ENCODE measurements at places on chromosomes 13 and 19. TPM values are rescaled to one million over a fixed set of nuclear protein-coding genes. Genes with fewer than 3 reads are reported as not detected.

DNA sequence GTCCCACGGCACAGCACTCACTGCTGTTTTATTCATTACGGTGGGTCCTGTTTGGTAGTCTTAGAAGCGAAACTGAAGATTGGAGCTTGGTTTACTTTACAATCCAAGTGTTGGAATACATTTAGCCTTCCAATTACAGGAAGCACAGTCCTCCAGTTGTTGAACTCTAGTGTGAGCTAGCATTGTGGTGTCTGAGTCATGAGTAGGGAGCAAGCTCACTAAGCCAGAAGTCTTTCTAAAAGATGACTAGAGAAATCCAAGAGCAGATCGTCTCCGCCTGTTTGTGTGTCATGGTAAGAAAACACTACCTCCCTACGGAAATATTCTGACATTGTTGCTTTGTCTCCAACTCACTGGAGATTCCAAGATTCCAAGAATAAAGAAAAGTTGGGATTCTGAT, 10.1 kb upstream of the SHISA2 start:
- no peaks in the 10 kb centered on the region for H3K36me3 ChIP-seq
- DNase-seq: no peak
- peaks cover 39% of the 10 kb centered on the region for H3K27me3 ChIP-seq
- H3K4me3 ChIP-seq: no peak overlapping the region
- H3K27ac ChIP-seq: no peak overlapping the region

GRCh38 chr19:21321134-21321533, 8.1 kb downstream of the ZNF708 start:
- peaks cover 12% of the 10 kb centered on the region for H3K36me3 ChIP-seq
- no peak overlapping the region for H3K4me3 ChIP-seq
- no peak for DNase-seq
- H3K4me1 ChIP-seq: peaks cover 60% of the 10 kb centered on the region
- no peaks in the 10 kb centered on the region for H3K27me3 ChIP-seq
- peak overlapping the region; percentile 75 for H3K27ac ChIP-seq

DNA sequence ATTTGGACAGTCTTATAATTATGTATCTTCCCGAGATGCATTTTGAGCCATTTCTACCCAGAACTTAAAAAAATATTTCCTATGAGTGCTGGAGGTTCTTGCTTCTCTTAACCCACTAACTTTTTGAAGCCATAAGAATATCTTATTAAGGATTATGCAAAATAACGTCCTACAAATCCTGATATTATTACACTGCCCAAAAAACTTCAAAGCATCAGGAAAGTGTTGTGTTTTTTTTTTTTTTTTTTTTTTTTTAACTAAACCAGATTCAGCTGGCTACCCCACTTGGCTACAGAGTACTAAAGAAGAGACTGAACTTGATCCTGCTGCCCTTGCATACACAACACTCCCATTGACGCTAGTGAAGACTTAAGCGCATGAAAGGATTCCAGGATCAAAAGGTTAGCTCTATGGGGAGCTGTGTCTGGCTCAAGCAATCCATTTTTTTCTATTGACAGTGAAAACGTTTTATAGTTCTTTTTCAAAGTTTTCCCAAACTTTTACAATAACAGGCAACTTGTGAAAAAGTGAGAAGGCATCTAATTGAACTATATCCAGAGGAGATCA, 141.4 kb downstream of the KCNRG start:
- no peak overlapping the region for H3K4me3 ChIP-seq
- no peak for DNase-seq
- no peak overlapping the region for H3K27ac ChIP-seq
- H3K4me1 ChIP-seq: peaks cover 29% of the 10 kb centered on the region

- no peaks in the 10 kb centered on the region for H3K36me3 ChIP-seq
- H3K27me3 ChIP-seq: no peaks in the 10 kb centered on the region
- peak overlapping the region; percentile 83 for H3K27ac ChIP-seq
Measured at GRCh38 chr19:13207846-13208671, 57.8 kb downstream of the IER2 start.

DNA sequence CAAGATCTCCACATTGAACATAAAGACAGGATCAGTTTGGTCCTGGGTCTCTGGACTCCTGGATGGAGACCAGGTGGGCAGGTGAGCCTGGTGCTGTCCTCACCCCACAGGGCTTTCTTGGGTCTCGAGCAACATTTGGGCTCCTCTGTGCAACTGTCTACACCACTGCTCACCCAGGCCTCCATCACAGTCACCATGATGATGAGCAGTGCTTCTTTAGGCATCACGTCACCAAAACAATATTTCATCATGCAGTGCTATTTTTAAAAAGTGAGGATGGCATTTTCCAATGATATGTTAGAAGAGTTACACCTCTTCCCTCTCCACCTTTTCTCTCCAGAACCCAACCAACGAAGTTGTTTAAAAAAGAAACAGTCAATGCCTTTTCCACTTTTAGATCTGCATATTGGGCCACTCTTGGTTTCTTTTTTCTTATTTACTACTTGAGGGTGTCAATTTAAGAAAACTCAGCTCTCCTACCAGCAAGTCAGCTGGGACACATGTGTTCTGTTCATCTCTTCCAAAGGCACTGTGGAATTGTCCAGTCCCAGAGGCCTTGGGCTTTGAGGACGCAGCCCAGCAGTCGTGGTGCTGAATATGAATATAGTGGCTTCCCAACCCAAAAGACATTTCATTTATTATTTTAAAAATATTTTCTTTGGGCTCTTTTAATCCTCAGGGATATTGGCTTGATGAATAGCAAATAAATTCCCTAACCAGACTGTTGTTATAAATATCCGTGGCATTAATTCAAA, 405.7 kb downstream of the KCNRG start:
- no peaks in the 10 kb centered on the region for H3K36me3 ChIP-seq
- no peak overlapping the region for H3K4me3 ChIP-seq
- no peaks in the 10 kb centered on the region for H3K27me3 ChIP-seq
- peaks cover 61% of the 10 kb centered on the region for H3K4me1 ChIP-seq

- peaks cover 65% of the 10 kb centered on the region for H3K4me1 ChIP-seq
- no peak for DNase-seq
- no peak overlapping the region for H3K27ac ChIP-seq
- no peaks in the 10 kb centered on the region for H3K27me3 ChIP-seq
Measured at GRCh38 chr19:41861846-41862245, 1.8 kb downstream of the RPS19 start.

- no peaks in the 10 kb centered on the region for H3K36me3 ChIP-seq
- peak overlapping the region; percentile 50 for H3K27ac ChIP-seq
- H3K4me3 ChIP-seq: no peak overlapping the region
- H3K27me3 ChIP-seq: no peaks in the 10 kb centered on the region
Measured at GRCh38 chr13:30743319-30744055, 8.1 kb downstream of the ALOX5AP start.

- no peaks in the 10 kb centered on the region for H3K36me3 ChIP-seq
- H3K27ac ChIP-seq: no peak overlapping the region
- H3K4me1 ChIP-seq: no peaks in the 10 kb centered on the region
- H3K27me3 ChIP-seq: no peaks in the 10 kb centered on the region
- no peak for DNase-seq
Measured at GRCh38 chr13:100075700-100076587, 12.9 kb upstream of the PCCA start.

DNA sequence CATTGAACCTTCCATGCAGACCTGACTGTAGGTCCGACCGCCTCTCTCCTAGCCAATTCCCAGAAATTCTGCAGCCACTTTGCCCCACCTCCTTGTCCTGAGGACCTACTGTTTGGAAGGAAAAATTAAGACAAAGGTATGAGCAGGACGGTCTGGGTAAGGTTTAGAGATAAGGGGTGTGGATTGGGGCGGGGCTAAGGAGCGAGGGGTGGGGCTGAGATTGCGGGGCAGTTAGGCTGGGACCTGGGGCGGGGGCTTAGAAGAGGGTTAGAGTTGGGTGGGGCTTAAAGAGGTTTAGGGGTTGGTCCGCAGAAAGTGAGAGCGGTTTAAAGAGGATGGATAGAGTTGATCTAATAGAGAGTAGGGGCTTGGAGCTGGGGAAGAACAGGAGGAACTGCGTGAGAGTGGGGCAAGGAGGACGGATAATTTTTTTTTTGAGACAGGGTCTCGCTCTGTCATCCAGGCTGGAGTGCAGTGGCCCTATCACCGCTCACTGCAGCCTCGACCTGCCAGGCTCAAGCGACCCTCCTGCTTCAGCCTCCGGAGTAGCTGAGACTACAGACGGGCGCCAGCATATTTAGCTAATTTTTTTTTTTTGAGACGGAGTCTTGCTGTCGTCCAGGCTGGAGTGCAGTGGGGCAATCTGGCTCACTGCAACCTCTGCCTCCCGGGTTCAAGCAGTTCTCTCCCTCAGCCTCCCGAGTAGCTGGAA, 1.7 kb upstream of the ZNF865 start:
- no peaks in the 10 kb centered on the region for H3K36me3 ChIP-seq
- peak overlapping the region; percentile 98 for H3K27ac ChIP-seq
- H3K27me3 ChIP-seq: no peaks in the 10 kb centered on the region
- H3K4me3 ChIP-seq: peak overlapping the region; percentile 89

GRCh38 chr19:46107371-46107770, 17.1 kb downstream of the IGFL3 start:
- H3K4me1 ChIP-seq: no peaks in the 10 kb centered on the region
- no peak overlapping the region for H3K27ac ChIP-seq
- H3K4me3 ChIP-seq: no peak overlapping the region
- DNase-seq: no peak

GRCh38 chr19:58558066-58558622, at the start of gene UBE2M:
TSS of gene UBE2M (minus strand) at chr19:58558611. CDS start at chr19:58558381, 230 bp downstream.
- H3K4me3 ChIP-seq: peak within 1 kb of the TSS; percentile 87
- peak; percentile 58 for DNase-seq
- H3K27me3 ChIP-seq: no peaks in the 10 kb centered on the region
- peaks cover 88% of the 10 kb centered on the region for H3K4me1 ChIP-seq

DNA sequence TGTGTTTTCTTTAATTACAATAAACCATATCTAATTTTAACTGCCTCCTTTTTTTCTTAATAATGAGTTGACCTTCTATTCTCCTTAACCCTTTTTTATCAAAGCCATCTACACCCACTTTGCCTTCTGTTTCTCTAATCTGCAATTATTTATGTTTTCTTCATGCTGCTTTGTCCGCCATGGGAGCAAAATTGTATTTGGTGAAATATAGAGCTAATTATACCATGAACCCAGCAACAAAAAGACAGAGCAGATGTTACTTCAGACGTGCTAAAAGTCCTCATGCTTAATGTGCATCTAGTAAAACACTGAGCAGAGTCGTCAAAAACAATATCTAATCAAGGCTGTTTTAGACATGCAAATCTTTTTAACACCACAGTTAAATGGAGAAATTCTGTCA, 264.7 kb downstream of the DACH1 start:
- H3K4me3 ChIP-seq: no peak overlapping the region
- no peaks in the 10 kb centered on the region for H3K36me3 ChIP-seq
- DNase-seq: no peak
- no peak overlapping the region for H3K27ac ChIP-seq
- H3K27me3 ChIP-seq: no peaks in the 10 kb centered on the region
- H3K4me1 ChIP-seq: no peaks in the 10 kb centered on the region

Gene SYNE4
- total RNA-seq: 0.58 TPM

Gene EIF3K
- 598 TPM for total RNA-seq

Gene IZUMO2
- not detected for total RNA-seq

Gene CYP4F22
- total RNA-seq: not detected

Gene TSHZ3
- total RNA-seq: 2.9 TPM

Gene ZNF554
- total RNA-seq: 4.2 TPM
